ENCODE measurements at places on chromosomes 6 and 20. TPM values are rescaled to one million over a fixed set of nuclear protein-coding genes. Genes with fewer than 3 reads are reported as not detected.

GPX5 gene
- polyA plus RNA-seq, result not detected

TEAD3 gene
- 75.7 TPM for polyA plus RNA-seq

ZBTB12 gene
- 9.5 TPM for polyA plus RNA-seq

CTCFL gene
- polyA plus RNA-seq, result 0.22 TPM

MPIG6B gene
- 1.2 TPM for polyA plus RNA-seq

DSN1 gene
- polyA plus RNA-seq, result 7.8 TPM

ZNF311 gene
- 1.6 TPM for polyA plus RNA-seq

All from forelimb muscle (tissue), 1 donor.